Liver (tissue), 10 donors: ENCODE measurements at places on chromosomes 3 and 15.
A peak's percentile ranks its signal among the peaks of the same experiment; 100 is the strongest.

GRCh38 chr3:104412608-104413580 is 953.8 kb upstream of the ALCAM start:
- no peak for DNase-seq

DNA sequence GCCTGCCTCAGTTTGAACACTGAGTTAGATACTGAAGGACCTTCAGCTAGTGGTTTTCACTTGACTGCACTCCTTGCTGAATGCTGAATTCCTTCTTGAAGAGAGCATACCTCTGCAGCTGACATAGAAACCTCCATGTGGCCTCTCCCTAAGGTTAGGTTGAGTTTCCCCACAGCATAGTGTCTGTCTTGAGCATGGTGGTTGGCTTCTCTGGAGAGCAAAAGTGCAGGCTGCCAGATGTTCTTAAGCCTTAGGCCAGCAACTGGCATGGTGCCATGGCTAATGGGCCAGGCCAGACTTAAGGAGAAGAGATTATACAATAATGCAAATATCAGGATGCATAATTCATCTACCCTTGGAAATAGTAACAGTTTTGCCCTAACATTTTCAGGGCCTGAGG is 545.6 kb upstream of the ZNF385D start:
- no peak for DNase-seq

DNA sequence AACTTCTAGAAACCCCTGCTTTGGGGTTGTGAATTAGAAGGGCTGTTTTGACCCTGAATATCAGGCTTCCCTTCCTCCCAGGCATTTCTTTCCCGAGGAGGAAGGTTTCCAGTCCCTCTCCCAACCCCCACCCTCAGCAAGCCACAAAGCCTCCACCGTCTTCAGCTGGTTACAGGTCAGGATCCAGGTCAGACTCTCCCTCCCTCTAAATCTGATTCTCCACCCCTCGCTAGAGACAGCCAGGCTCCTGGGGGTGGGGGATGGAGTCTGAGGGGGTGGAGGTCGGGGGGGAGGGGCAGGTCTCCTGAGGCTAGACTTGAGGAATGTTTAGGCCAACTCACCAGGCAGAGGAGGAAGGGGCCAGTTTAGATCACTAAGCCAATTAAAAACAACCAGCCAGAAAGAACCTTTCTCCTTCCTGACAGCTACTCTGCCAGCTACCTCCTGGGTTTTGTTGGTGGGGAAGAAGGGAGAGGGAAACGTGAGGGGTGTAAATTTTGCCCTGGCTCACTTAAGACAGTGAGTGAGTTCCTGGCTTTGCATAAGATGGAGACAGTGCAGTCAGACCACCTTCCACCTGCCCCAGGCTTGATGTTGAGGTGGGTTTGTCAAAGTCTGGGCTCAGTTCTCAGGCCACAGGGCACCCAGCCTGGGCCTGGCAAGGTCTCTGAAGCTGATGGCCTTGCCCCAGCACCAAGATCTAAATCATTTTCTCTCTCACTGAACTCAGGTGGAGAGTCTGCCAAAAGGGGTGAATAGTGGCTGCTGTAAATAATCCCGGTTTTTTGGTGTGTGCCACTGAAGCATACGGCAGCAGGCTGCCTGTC is 19.5 kb downstream of the BMF start:
- no peak for DNase-seq

- DNase-seq, result no peak
These were observed 428.7 kb downstream of the TBC1D5 start for GRCh38 chr3:17313746-17314145.

DNA sequence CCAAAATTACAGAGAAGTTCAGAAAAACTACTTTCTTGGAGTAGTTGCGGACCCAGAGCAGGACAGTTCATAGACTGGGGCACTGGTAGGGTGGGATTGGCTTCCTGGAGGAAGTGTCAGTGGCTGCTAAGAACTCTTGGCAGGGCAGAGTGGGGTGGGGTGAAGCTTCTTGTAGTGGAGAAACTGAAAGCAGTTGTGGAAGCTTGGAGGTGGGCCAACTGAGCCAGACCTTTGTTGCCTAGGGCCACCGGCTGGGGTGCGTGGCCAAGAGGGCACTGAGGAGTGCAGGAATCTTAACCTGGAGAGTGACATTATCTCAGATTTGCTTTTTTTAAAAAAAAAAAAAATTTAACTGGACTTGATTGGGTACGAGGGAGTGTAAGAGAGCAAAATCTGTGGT is 3.1 kb downstream of the KAT2B start:
- DNase-seq, result peak; percentile 65

DNA sequence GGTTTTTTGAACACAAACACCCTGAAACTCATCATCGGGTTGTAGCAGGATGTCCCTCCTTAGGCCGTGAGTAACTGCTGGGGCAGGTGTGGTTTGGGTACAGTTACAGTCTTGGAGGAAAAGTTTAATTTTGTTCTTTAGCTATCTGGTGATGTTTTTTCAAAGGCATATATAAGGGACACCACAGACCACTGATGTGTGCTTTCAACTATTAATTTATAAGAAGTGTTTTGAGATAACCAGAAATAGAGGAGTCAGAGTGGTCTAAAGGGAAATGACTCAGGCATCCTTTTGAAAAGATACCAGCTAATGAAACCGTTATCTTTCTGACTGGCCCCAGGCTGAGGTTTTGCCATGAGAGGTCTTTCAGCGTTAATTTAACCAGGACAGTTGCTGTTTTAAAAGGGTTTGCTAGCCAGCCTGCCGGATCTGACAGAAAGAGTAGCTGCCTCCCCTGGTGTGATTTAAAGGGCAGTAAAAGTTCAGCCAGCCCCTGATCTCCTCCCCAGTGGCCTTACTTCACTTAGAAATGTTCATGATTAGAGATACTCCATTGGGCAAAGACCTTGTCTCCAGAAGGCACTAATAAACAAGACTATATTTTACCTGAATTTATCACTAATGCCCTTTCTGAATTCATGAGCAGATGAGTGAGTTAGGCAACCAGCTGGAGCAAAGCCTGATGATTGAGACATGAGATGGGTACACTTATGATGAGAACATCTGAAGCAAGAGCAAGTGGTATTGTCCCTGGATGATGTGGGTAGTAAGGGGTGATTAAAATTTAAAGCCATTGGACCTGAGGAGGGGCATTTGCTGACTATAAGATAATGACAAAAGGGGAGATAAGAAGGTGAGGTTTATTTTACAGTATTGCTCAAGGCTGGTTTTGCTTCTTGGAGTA is 482.5 kb upstream of the TBL1XR1 start:
- no peak for DNase-seq

DNA sequence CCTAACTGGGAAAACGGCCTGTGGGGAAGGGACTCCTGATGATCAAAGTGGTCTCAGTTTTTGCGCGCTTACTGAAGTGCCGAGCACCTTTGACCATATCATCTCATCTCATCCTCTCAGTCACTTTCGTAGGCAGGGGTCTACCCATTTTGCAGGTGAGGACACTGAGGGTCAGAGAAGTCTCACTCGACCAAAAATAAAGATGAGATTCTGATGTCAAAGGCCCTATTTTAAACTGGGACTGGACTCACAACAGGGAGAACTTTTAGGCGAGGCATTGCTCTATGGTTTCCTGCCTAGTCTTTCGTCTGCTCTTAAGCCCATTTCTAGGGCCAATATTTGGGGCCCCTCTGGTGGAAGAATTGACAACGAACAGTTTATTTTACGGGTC is 830 bp downstream of the SLC6A11 start:
- no peak for DNase-seq

GRCh38 chr3:168249205-168249549 is 153.5 kb upstream of the GOLIM4 start:
- no peak for DNase-seq

DNA sequence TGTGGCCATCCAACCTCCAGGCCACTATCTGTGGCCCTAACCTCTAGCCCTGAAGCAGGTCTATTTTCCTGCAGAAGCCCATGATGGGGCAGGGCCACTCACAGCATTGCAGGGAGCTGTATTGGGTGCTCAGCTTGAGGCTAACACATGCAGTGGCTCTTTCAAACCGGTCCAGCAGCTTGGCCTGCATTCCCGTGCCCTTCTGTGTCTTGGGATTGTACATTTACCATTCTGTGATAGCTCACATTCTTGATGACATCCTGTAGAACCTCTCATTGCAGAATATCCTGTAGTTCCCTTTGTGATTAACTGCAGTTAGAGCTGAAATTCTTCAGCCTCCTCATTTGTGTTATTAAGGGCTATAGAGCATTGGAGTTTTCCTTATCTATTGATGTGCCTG is 60.8 kb upstream of the ANKRD34C start:
- no peak for DNase-seq

DNA sequence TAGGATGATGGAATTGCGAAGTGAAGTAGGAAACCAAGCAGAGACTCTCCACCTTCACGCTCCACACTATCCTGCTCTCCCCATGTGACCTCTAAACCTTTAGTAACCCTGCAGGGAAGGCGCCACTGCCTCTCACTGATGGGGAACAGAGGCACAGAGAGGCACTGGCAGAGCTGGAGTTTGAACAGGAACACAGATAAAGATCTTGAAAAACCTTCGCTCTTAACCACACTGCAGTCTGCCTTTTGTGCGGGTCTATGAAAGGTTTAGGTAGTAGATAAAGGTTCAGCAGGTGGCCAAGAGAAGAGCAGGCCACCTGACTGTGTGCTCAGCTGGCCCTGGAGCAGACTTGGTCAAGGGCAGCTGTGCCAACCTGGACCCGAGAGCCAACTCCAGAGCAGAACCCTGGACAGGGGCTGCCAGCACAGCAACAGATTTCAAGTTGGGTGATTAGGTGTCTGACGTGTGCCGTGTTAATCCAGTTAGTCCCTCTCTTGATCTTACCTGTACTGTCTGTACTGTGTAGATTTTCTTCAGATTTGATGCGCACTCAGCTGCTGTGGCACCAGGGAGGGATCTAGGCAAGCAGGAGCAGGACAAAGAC is 15.2 kb downstream of the EIF4E3 start:
- DNase-seq, result no peak

GRCh38 chr15:68278345-68278594 is 725 bp downstream of the FEM1B start:
- peak; percentile 72 for DNase-seq

DNA sequence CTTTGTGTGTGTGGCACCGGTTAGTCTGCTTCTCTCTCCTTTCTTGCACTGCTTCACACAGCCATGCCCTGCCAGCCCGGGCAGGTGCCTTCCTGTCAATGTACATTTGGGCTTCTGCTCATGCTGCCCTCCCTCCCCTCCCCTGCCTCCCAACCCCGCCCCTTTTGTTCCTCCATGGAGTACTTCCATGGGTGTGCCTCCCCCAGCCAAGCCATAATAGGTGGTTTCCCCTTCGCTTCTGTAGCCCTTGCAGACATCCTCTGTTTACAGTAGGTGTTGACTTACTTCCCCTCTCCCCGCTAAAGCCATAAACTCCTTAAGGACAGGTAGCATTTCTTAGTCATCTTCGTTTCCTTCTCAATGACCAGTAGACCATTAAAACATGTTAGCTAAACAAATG is 31.8 kb upstream of the CRTC3 start:
- DNase-seq, result no peak

DNA sequence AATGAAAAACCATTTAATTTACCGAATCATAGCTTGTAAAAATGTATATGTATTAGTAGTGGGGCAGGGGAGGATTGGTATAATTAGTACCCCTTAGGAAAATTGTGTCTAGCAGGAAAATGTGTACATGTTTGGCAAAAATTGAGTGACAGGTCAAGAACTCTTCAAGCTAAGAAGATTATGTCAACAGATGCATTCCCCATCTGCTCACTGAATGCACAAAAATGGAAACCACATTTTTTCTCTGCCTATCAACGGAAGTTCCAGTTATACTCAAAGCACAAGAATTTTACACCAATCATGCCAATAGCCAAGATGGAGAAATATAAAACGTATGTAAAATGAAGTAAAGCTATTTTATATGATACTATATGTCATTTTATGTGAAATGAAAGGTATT is 377.8 kb downstream of the KCNH8 start:
- no peak for DNase-seq

DNA sequence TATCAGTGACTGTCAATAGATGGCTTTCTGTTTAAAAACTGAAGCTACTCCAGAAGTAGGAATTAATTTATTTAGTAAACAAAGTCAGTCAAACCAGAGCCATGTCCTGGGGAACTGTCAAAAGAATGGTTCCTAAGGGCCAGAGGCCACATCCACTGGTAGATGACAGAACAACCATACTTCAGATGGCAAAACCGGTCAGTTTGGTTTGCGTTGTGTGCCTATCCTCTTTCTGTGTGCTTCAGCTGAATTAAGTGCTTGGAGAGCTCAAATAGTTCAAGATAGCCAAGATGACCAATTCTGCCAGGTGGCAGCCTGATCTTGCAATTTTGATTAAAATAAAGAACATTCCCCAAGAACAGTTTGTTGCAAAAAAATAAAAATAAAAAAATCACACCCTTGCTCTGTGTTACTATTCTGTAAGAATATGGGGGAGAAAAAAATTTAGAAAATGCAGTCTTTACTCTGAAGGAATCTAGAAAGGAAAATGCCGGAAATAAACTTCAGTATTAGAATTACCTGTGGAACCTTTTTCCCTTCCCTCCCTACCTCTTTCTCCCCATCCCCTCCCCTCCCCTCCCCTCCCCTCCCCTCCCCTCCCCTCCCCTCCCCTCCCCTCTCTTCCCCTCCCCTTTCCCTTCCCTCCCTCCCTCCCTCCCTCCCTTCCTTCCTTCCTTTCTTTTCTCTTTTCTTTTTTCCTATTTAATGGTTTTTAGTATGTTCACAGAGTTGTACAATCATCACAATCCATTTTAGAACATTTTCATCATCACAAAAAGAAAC is 2.5 kb downstream of the MAP3K13 start:
- no peak for DNase-seq

- no peak for DNase-seq
These were observed 1.3 kb upstream of the TP63 start for GRCh38 chr3:189629803-189630455.

DNA sequence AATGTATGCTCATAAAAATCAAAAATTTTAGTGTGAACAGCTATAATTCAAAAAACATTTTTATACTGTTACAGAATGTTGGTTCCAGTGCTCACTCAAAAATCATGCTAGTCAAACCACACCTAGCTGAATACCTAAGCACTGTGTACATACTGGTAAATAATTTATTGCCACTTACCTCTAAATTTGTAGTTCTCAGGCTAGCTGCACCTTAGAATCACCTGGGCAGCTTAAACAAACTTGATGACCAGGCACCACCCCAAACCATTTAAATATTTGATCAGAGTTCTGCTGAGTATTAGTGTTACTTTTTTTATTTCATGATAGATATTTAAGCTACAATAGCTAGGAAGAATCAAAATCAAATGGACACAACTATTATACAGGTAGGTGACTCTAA is 32.3 kb upstream of the TMCO5A start:
- no peak for DNase-seq

- DNase-seq, result no peak
These were observed 29.0 kb upstream of the BCL6 start for GRCh38 chr3:187774185-187774789.

GRCh38 chr3:156106721-156107373 is 13.5 kb upstream of the KCNAB1 start:
- DNase-seq, result no peak

DNA sequence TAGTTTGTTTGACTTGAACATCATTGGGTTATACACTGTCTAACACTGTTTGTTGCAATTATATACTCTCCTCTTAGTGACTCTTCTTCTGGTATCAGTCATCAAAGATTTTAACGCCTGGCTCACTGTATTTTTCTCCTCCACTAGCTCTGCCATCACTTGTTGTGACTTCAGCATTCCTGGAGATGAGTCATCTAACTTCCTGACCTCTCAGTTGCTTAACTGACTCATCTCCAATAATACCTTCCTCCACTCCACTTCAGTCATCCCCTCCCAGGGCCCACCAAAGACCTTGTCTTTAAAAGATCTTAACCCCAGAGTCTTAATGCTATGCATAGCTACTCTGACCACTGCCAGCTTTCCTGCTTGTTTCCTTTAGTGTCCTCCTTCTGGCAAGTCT is 28.6 kb upstream of the CLSTN2 start:
- no peak for DNase-seq

GRCh38 chr3:2078821-2079220 is 19.8 kb upstream of the CNTN4 start:
- DNase-seq, result no peak
